ENCODE measurements at places on chromosomes 7 and 10.

DNA sequence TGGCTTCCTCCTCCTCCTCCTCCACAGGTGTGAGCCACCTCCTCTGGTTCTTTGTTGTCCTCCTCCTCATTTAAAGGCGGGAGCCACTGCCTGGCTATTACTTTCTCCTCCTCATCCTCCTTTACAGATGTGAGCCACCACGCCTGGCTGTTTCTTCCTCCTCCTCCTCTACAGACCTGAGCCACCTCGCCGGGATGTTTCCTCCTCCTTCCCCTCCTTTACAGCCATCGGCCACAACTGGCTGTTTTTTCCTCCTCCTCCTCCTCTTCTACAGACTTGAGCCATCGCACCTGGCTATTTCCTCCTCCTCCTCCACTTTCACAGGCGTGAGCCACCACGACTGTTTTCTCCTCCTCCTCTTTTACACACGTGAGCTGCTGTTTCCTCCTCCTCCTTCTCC lies 49.0 kb upstream of the ZNF479 start:
- DNase-seq: no peak

GRCh38 chr10:74543276-74543675 lies 283.1 kb upstream of the KAT6B start:
- no peak for DNase-seq

GRCh38 chr7:1740214-1740613 lies 70.1 kb downstream of the ELFN1 start:
- DNase-seq: no peak

DNA sequence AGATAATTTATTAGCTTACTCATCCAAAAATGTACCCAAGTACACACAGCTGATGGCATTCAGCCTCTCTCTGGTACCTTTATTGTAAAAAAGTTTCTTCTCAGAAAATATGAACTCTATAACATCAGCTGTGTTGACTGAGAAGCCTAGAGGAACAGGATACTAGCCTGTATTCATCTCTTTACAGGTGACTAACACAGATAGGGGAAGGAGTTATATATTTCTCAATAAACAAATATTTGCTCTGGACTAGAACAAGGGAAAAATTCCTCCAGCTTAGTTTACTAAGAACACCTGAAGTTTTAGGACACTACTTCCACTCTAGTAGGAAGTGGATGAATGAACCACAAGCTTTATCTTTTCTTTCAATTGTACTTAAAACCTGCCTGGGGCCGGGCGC lies 67.8 kb downstream of the ZNF248 start:
- DNase-seq: no peak

DNA sequence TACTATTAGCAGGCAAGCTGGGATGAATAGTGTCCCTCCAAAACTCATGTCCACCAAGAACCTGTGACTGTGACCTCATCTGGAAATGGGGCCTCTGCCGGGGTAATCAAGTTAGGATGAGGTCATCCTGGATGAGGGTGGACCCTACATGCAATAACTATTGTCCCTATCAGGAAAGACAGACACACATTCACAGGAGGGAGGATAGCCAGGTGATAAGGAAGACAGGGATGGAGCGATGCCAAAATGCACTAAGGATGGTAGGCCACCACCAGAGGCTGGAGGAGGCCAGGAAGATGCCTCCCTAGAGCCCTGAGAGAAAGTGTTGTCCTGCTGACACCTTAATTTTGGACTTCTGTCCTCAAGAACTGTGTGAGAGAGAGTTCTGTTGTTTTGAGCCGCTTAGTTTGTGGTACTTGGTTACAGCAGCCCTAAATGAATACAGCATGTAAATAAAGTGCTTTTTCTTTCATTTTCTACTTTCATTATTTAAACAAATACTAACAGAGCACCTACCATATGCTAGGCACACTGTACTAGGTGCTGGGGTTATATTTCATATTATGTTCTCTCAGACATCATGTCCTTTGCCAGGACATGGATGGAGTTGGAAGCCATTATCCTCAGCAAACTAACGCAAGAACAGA lies 111.9 kb downstream of the USP6NL start:
- no peak for DNase-seq

DNA sequence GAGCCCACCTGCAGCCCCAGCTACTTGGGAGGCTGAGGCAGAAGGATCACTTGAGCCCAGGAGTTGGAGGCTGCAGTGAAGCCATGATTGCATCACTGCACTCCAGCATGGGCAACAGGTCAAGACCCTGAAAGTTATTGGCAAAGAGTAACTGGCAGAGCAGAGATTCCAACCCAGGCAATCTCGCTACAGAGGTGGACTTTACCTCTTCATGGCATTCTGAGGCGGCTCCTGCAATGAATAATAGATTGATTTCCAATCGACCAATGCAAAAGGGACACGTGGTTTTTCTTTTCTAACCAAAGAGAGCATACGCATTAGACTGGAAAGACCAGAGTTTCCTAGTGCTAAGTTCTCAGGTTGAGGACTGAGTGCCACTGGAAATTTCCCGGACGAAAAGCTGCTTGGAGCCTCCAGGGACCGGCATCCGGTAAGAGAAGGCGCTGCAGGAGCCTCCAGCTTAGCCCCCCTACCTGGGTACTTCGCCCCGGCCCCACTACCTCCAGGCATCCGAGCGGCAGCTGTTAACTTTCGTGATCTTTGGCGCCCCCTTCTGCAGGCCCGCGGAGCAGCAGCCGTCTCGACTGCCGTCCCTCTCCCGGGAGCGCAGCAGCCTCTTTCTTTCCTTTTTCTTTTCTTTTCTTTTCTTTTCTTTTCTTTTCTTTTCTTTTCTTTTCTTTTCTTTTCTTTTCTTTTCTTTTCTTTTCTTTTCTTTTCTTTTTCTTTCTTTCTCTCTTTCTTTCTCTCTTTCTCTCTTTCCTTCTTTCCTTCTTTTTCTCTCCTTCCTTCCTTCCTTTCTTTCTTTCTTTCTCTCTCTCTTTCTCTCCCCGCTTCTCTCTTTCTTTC lies 4.1 kb downstream of the MBLAC1 start:
- DNase-seq: peak; percentile 83

GRCh38 chr7:64102656-64103400 lies 57.6 kb downstream of the ZNF727 start:
- no peak for DNase-seq

DNA sequence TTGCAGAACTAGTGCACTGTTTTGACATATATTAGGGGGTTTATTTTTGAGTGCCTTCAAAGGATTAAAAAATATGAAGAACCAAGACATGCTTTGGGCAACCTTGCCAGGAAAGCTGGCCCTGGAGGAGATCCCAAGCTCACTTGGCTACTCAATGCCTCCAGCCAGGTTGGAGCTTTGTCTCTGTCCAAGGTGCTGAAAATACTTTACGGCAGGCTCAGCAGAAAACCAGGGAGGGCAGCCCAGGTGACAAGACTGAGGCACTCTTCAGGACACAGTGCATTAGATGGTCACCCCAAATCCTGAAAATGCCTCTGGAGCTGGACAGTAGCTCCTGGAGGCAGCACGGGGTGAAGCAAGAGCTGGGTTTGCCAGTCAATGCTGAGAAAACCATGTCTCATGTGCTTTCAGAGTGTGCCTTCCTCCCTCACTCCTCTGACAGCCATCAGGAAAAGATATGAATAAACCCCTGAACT lies 5.8 kb upstream of the KCNH2 start:
- no peak for DNase-seq

GRCh38 chr7:142483659-142484317 lies 225.9 kb upstream of the PRSS58 start:
- no peak for DNase-seq

DNA sequence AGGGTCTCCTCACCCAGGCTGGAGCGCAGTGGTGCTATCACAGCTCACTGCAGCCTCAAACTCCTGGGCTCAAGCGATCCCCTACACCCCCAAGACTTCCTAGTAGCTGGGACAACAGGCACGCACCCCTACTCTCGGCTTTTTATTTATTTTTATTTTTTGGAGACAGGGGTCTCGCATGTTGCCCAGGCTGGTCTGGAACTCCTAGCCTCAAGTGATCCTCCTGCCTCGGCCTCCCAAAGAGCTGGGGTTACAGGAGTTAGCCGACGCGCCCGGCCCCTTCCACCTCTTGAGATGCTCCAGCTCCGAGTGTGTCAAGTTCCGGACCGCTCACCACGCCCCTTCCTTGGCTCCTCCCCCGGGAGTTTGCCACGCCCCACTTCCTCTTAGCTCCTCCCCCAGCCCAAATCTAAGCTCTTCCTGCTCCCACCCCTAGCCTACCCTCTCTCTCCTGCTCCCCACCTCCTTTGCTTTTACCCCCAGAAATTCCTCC lies 6.3 kb downstream of the NAT16 start:
- peak; percentile 52 for DNase-seq

DNA sequence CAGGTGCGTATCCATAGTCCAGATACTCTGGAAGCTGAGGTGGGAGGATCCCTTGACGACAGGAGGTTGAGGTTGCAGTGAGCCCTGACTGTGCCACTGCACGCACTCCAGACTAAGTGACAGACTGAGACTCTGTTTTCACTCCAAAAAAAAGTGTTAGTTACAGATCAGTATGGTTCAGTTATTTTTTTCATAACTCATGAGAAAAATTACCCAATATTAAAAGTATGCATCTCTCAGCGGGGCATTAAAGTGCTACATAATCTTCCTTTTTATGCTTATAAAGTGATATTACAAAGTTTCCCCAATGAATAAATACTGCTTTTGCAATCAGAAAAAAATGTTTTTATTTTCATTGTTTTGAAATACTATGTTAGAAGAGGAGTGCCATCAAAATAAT lies 147.9 kb downstream of the ZNF438 start:
- DNase-seq: no peak

DNA sequence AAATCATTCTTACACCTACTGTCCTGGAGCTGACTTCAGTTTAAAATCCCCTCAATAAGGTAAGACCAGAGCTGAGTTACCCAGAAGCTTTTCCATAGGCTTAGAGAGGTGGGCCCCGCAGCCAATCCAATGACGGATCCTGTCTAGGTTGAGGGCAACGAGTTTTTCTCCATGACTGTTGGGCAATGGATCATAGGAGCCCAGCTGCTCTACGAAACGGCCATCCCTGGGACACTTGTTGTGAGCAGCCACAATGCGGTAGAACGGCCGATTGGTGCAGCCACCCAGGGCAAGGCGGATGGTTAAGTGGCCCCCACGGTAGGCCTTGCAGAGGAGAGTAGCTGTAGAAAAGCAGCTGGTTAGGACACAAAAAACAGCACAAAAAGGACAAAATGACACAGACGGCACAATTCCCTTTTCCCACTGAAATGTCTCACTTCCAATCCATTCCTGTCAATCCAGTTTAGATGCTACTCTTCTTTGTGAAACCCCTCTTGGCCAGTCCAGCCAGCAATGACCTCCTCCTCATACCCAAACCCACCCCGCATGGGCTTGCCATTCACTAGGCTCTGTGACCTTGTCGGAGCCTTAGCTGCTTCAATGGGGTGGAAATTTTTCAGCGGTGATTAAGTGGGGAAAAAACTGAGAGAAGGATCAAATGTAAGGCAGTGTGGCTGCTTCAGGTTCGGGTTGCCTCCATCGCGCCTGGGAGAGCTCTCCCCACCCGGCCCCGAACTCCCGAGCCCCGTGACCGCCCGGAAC lies 580 bp downstream of the MRPS16 start:
- DNase-seq: no peak

DNA sequence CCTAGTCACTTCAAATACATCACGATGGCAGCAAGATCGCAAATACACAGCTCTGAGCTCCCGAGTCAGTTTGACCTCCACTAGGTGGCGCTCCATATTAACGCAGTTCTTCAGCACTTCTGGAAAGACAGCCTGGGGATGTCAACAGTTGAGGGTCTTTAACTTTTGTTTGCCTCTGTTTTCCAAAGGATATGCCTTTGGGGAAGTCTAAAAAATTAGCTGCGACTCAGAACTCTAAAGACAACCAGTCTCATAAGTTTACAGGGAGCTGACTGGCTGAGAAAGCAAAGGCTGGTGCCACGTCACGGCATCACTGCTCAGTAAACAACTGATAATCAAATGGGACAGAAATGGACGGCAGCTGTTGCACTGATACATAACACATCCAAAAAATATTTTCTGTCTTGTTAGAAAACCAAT lies 458.8 kb downstream of the SORCS1 start:
- no peak for DNase-seq

Measured in stimulated activated CD4-positive, alpha-beta T cell treated with anti-CD3 and anti-CD28 coated beads, Interleukin-15, amount 100 ng/mL, for 48 hours (primary cell).